Neural progenitor cell (in vitro differentiated cells): ENCODE measurements at places on chromosomes 11 and 22. TPM values are rescaled to one million over a fixed set of nuclear protein-coding genes. Genes with fewer than 3 reads are reported as not detected.

DNA sequence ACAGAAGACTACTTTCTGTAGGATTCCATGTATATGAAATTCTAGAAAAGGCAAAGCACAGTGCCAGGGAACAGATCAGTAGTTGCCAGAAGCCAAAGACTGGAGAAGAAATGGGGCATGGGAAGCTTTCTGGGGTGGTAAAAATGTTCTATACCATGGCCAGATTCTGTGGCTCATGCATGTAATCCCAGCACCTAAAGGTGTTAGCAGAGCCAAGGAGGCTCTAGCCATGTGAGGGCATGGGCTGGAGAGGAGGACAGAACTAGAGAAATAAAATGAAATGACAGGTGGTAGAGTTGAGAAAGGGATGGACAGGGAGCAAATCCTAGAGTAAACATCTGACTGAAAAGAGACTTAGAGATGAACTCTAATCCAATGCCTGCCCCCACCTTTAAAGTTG lies 26.9 kb upstream of the HMGXB4 start:
- DNase-seq = no peak
- H3K4me3 ChIP-seq = no peak overlapping the region
- no peak overlapping the region for H3K27ac ChIP-seq
- H3K27me3 ChIP-seq = no peaks in the 10 kb centered on the region

GRCh38 chr11:2447951-2448650 lies 3.3 kb downstream of the KCNQ1 start:
- no peak overlapping the region for H3K4me3 ChIP-seq
- no peaks in the 10 kb centered on the region for H3K36me3 ChIP-seq
- H3K27me3 ChIP-seq = peaks cover 98% of the 10 kb centered on the region
- H3K4me1 ChIP-seq = no peaks in the 10 kb centered on the region

DNA sequence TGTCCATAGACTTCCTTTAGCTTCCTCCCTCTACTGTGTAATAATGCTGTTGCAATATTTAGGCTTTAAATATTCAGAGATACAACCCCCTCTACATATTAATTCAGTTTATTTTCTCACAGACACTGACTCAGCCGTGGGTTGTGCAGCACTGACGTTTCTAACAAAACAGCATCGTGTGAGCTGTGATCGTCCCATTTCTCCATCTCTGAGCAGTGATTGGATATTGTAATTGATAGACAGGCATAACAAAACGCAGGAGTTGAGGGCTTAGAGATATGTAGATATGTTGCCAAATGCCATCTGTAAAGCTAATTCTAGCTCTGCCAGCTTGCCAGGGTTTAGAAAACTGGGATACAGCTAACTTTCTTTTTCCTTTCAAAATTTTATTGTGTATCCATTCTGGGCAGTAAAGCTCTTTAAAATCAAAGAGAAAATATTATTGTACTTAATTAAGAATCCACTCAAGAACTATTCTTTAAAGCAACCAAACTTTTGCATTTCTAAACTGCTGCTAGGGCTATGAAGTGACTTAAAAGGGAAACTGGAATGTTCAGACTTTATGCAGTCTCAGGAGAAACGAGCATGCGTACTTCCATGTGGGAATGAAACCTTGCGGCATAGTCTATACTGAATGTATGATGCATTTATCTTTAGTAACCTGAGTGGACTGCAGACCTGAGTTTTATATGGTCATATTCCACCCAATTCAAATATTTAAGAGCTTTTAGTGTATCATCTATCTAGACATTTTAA lies 22.7 kb downstream of the BTBD10 start:
- H3K27ac ChIP-seq = no peak overlapping the region
- H3K36me3 ChIP-seq = no peaks in the 10 kb centered on the region
- H3K27me3 ChIP-seq = no peaks in the 10 kb centered on the region
- no peak for DNase-seq

- H3K27me3 ChIP-seq = no peaks in the 10 kb centered on the region
- no peaks in the 10 kb centered on the region for H3K36me3 ChIP-seq
- no peak overlapping the region for H3K27ac ChIP-seq
- no peak overlapping the region for H3K4me3 ChIP-seq
These were observed 4.5 kb downstream of the TMPRSS4 start for GRCh38 chr11:118081241-118081958.

- no peak overlapping the region for H3K27ac ChIP-seq
- peaks cover 8% of the 10 kb centered on the region for H3K4me1 ChIP-seq
- peaks cover 4% of the 10 kb centered on the region for H3K27me3 ChIP-seq
- no peaks in the 10 kb centered on the region for H3K36me3 ChIP-seq
These were observed 27.9 kb downstream of the GRAP2 start for GRCh38 chr22:39928536-39929520.

Gene CTTN
- total RNA-seq = 200 and 239 TPM in 2 replicates

Gene CYB5R2
- total RNA-seq = 24.6 and 37.1 TPM in 2 replicates

Gene ZNF214
- 13.2 and 19.6 TPM in 2 replicates for total RNA-seq

Gene FKBP2
- total RNA-seq = 5.3 and 25.1 TPM in 2 replicates

Gene NLRP14
- 1.3 and 1.8 TPM in 2 replicates for total RNA-seq
